ENCODE measurements at places on chromosomes 4 and X.

DNA sequence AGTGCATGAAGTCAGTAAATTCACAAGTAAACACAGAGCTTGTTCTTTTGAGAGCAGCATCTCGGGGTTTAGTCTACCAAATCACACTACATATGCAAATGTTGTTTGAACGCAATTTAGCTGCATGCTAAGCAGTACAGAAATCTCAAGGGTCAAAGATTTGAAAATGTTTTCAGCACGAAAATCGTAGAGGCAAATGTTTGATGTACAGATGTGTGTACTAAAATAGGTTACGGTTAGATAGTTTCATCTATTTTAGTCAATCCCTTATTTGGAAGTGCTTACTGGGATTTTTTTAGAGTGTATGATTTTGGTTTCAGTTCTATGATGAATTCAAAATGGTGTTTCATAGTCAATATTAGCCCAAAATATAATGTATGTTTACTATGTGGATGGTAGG lies 1928.2 kb upstream of the TENM3 start:
- no peak for DNase-seq

GRCh38 chrX:52424656-52425055 lies 55.8 kb downstream of the XAGE2 start:
- peak; percentile 69 for DNase-seq

- DNase-seq, result no peak
These were observed 16.0 kb downstream of the CLDN22 start for GRCh38 chr4:183304067-183304466.

GRCh38 chr4:76987685-76988084 lies 38.1 kb downstream of the SEPTIN11 start:
- no peak for DNase-seq

GRCh38 chrX:107562482-107562881 lies 65.8 kb upstream of the PRPS1 start:
- DNase-seq, result peak; percentile 76

DNA sequence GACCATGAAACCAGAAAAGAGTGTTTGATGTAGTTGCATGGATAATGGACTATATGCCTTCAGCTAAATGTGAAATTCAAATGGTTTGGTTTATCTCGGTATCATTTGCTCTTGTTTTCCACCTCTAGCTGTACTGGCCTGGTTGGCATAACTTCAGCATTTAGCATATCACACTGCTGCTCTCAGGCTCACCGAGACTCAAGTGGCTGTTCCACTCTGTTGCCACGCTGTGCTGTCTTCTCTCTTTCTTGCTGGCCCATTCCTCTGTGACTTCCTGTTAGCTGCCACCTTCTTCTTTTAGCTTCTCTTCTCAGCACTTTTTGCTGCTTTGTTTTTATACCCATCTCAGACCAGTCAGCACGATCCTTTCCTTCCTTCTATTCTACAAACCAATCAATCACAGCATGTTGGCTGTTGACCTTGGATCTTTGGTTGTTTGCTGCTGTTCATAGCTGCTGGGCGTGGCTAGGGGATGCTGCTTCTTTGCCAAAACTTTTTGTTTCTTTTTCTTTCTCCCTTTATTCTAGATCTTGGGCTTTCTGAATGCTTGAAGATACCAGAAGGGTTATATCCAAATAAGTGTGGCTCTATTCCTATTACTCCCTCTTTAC lies 24.0 kb downstream of the INTS6L start:
- DNase-seq, result no peak

DNA sequence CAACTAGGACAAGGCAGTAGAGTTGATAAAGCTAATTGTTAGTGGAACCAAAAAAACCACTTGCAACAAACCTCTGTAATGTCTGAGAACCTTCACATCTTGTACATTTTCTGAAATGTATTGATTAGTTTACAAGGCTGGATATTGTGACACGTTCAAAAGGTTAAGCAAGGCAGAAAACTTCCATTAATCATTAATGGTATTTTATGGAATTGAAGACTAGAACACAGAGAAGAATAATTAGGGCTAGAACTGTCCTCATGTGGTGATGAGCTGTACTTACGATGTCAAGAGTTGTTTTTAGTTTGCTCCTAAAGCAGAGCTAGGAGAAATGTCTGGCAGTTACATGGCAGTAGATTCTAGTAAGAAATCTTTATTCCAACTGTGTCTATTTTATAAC lies 12.3 kb downstream of the GC start:
- DNase-seq, result no peak

DNA sequence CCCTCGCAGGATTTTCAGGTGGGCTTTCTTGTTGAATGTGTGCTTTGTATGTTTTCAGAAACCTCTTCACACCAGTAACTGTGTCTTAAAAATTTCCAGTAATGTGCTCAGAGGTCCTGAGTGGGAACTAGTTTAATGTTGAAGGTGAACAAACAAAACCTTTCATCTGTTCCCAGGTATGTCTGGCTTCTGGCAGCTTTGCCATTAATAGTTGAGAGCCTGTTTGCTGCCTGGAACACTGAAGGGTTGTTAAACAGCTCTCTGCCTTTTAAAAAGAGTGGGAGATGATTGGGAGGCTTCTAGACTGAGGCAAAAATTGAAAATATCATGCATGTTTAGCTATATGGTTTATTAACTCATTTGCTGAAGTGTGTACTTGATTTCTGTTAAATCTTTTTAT lies 161.2 kb upstream of the AGTR2 start:
- DNase-seq, result no peak

DNA sequence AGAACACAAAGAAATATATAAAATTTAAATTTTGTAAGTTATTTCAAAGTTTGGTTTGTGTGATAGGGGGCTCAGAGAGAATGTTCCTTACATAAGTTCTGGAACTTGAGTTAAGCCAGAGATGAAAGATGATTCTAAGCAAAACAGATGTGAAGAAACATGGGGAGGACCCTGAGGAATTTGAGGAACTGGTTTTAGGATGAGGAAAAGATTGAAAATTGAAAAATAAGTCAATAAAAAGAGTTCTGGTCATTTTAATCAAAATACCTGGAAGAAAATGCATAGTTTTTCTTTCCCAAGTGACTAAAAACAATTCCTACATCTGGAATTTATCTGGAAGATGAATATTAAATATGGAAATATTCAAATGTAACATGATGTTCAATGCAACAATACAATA lies 37.4 kb downstream of the HELQ start:
- no peak for DNase-seq

- DNase-seq, result peak; percentile 88
These were observed 31.8 kb downstream of the STAG2 start for GRCh38 chrX:123993326-123993725.

DNA sequence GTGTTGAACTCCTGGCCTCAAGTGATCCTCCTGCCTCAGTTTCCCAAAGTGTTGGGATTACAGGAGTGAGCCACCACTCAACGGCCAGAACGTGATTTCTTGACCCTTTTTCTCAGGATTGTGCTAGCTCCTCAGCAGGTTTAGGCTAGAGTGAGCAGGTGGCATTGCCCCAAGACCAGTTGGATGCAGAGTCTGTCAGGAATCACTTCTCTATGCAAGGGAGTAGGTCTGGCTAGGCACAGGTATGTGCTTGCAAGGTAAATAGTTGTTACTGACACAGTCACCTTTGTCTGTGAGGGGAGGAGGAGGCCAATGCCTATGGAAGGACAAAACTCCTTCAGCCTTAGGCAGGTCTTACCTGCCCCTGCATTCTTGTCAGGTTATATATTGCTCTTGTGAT lies 24.2 kb downstream of the SLC25A5 start:
- DNase-seq, result no peak

- DNase-seq, result no peak
These were observed 13.3 kb downstream of the SLC2A9 start for GRCh38 chr4:10007793-10008608.

GRCh38 chrX:135528756-135529155 lies 8.3 kb downstream of the INTS6L start:
- DNase-seq, result no peak

- no peak for DNase-seq
These were observed 674 bp downstream of the GNPDA2 start for GRCh38 chr4:44725726-44726037.

- DNase-seq, result no peak
These were observed 51.9 kb upstream of the SLC6A14 start for GRCh38 chrX:116384406-116384954.

DNA sequence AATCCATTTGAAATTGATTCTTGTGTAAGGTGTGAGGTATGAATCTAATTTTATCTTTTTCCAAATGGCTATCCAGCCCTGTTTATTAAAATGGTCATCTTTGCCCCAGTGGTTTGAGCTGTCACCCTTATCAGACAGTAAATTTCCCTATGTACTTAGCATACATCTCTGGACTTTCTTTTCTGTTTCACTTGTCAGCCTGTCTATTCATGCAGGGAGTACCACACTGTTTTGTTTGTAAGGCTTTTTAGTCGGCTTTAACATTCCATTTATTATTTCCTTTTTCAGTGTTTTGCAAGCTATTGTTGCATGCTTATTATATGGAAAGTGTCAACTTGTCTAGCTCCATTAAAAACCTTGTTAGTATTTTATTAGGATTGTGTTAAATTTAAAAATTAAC lies 155.8 kb downstream of the STAG2 start:
- DNase-seq, result no peak

DNA sequence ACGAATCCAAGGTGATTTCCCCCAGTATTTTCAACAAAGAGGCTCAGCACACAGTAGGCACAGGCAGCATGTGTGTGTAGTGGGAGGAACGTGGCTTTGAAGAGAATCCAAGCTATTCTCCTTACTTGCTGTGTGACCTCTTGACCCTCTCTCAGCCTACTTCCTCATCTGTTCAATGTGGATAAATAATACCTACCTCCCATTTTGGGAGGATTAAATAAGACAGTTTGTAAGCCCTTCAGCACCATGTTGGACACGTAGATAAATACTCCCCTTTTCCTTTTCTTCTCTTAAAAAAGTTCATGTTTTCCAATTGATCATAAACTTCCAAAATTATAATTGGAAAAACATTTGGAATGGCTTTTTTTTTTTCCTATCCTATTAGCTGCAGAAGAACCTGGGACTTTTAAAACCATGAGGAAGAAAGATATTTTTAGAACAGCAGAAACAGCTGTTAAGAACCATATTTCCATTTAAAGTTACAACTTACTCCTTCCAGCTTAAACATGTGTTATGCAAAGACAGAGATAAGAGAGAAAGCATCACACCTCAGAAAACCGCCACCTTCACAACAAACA lies 56.1 kb upstream of the TMEM131L start:
- peak; percentile 21 for DNase-seq

DNA sequence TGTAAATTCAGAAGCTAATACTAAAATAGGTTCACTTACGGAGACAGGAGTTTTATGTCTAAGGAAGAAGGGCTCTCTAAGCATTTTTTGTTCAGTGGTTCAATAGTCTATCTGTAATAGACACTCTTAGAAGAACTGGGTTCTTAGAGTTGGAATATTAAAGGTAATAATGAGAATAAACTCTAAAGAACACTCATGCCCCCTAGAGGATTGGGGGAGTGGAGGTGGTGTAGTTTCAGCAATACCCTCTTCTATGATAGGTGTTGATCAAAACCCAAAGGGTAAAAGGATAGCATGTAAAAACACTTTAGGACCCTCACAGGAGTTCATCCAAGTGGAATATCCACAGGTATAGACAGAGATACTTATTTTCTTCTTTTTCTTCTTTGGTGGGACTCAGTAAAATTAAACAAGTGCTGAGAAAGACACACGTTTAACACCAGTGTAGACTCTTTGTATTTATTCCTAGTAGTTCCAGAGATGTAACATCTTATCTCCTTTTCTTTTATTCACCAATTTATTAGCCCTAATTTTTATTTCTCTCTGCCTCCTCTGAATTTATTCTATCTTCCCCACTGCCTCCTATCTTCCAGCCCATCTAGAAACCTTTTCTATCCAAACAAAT lies 25.7 kb upstream of the MND1 start:
- peak; percentile 68 for DNase-seq

DNA sequence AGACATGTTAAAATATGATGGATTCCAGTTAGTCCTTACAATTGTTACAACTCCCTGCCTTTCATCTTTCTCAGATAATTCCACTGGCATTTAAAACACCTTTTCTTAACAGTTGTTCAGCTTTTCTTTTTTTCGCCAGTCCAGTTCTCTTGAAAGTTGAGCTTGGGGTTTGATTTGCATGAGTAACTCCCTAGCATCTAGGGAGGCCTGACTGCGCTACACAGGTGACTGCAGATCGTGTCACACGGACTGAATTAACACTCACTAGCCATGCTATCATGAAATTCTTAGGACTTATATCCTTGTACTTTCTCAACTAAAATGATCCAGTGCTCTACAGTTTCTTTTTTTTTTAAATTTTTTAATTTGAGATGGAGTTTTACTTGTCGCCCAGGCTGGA lies 69.8 kb downstream of the ARHGAP24 start:
- no peak for DNase-seq

- DNase-seq, result peak; percentile 81
These were observed 177.4 kb upstream of the SCML1 start for GRCh38 chrX:17559728-17560379.

DNA sequence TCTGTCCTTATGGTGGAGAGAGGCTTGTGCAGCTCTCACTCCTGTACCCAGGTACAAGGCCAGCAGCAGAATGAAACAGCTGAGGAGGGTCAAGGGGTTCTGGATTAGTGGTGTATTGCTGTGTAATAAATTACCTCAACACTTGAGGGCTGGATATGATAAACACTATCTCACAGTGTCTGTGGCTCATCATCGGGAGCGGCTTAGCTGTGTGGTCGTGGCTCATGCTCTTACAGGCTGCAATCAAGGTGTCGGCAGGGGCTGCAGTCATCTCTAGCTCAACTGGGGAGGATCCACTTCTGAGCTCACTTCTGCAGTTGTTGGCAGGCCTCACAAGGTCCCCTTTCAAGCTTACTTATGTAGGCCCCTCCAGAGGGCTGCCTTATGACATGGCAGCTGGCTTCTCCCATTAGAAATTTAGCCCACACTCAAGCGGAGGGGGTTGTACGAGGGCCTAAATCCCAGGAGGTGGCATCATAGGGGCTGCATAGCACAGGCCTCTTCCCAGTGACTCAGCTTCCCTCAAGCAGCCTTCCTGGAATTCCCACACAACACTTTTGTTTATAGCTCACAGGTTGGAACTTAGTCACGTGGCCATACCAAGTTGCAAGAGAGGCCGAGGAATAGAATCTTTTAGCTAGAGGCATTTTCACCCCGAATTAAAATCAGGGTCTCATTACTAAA lies 148.2 kb upstream of the RPS6KA3 start:
- DNase-seq, result peak; percentile 51

DNA sequence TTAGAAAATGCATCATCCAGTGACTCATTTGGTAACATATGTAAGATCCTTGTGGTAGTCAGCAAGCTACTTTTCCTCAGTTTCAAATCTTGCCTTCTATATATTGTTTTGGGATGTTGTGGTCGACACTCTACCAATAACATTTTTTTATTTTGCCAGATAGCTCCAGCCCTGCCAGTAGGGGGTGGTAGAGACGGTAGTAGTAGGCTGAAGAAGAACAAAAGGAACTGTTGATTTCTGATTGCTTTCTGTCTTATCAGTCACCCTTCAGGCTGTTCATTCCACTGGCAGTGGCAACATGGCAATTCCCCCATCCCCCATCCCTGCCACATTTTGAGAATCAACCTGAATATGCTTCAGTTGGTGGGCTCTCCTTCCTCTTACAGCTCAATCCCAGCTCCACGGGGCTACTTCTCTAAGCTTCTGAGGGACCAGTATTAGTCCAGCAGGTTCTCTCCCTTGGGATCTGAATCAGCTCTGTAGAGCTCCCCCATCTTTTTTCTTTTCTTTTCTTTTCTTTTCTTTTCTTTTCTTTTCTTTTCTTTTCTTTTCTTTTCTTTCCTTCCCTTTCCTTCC lies 171.5 kb upstream of the VEGFC start:
- DNase-seq, result peak; percentile 24
